Dermis microvascular lymphatic vessel endothelial cell (primary cell): ENCODE measurements at places on chromosomes 2 and 18. TPM values are rescaled to one million over a fixed set of nuclear protein-coding genes. Genes with fewer than 3 reads are reported as not detected.

Gene ATAD2B
- 9.2 and 10.5 TPM in 2 replicates for total RNA-seq

Gene LHCGR
- not detected in 2 replicates for total RNA-seq

Gene PDCL3
- 13.8 and 15.0 TPM in 2 replicates for total RNA-seq

Gene LOXL3
- total RNA-seq: 0.77 and 2.0 TPM in 2 replicates

Gene DSG2
- total RNA-seq: 3.3 and 22.3 TPM in 2 replicates
